ENCODE measurements at places on chromosomes 12 and 14.

GRCh38 chr12:56801661-56802622 is 38.8 kb downstream of the HSD17B6 start:
- no peak for DNase-seq

GRCh38 chr14:91280129-91280528 is 35.6 kb upstream of the GPR68 start:
- DNase-seq, result no peak

DNA sequence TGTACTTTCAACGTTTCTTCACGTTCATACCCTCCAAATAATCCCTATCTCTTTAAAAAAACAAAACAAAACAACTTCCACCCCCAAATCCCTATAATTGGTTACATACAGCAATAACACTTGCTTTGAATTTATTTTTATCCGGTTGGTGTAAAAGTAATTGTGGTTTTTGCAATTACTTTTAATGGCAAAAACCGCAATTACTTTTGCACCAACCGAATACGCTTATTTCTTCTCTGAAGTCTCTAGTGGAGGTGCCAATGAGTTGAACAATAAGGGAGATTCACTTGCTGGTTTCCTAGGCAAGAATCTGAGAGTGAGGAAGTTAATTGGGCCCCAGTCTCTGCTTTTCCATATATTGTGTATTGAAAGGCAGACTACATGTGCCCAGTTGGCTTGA is 133.3 kb downstream of the DACT1 start:
- no peak for DNase-seq

DNA sequence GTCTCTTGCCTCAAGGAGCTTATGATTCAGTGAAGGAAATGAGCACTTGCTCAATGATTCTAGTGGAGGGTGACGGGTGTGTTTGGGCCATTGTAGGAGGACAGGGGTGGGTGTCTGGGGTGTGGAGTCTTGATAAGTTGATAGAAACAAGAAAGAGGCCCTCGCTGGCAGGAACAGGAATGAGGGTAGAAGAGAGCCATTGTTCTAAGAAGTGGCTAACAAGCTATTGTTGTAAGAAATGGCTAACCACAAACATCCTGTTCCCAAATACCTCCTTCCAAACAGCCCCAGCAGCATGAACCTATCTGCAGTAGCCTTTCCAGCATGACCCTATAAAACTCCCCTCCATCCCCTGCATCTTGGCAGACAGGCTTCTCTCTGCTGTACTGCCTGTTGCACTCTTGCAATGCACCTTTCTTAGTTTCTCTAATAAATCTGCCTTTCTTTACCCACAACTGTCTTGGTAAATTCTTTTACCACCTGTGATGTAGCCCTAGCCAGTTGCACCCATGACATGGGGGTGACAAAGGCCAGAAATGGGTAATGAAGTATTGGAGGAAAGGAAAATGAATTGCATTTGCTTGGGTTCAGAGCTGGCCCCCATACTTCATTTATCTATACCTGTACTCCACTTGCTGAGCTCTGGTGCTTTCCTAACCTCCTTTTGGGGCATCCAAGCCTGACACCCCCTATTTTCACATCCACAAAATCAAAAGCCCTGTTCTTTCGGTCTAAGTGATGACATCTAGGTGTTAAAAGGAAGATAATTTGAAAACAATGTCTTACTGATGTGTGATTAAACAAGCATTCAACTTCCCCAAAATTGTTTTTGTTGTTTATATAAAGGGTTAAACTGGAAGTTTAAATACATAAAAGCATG is 389.1 kb downstream of the GRIN2B start:
- DNase-seq, result no peak

DNA sequence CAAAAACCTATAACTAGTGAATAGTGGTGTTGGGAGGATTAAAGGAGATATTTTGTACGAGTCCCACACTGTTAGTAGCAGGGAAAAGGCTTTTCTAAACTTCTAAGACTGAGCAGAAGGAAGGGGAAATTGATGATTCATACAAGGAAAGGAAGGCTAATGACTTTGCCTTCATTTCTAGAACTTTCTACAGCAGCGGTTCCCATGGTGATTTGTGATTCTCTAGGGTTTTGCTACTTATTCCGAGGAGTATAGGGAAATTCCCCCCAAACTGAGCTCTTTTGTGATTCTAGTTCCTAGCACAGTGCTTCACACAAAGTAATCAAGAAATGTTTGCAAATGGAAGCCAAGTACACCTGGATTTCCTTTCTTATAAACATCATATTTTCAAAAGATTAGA is 23.8 kb upstream of the PWP1 start:
- no peak for DNase-seq

GRCh38 chr12:94686834-94687628 is 36.7 kb upstream of the TMCC3 start:
- no peak for DNase-seq

DNA sequence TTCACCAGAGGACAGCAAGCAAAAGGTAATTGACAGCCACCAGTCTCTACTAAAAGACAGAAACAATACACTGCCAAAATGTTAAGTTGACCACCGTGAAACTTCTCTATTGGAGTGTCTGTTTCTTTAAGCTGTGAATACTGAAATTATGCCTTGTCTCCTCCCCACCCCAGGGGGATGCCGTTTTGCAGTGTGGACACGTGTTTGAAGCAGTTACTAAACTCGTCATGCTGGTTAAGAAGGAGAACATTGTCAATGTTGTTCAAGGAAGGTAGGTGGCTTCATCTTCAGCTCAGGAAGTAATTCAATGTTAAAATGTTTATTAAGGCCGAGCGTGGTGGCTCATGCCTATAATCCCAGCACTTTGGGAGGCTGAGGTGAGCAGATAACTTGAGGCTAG is 32.8 kb downstream of the KCTD10 start:
- DNase-seq, result no peak

DNA sequence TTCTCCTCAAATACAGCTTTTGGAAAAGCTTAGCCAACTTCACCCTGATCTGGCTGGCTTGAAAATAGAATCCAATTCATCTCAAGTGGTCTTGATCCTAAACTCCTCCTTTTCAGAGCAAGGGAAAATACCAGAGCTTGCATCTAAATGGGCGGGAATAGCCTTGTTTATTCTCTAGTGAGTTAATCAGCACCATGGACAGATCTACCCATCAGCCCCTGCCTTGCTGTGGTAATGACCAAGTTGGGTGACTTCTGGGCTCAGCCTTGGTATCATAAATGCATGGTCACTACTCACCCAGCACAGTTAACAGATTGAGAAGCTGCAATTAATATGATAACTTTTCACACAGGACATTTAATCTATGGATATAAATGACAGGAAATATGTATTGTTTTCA is 196.6 kb downstream of the GLT1D1 start:
- no peak for DNase-seq

DNA sequence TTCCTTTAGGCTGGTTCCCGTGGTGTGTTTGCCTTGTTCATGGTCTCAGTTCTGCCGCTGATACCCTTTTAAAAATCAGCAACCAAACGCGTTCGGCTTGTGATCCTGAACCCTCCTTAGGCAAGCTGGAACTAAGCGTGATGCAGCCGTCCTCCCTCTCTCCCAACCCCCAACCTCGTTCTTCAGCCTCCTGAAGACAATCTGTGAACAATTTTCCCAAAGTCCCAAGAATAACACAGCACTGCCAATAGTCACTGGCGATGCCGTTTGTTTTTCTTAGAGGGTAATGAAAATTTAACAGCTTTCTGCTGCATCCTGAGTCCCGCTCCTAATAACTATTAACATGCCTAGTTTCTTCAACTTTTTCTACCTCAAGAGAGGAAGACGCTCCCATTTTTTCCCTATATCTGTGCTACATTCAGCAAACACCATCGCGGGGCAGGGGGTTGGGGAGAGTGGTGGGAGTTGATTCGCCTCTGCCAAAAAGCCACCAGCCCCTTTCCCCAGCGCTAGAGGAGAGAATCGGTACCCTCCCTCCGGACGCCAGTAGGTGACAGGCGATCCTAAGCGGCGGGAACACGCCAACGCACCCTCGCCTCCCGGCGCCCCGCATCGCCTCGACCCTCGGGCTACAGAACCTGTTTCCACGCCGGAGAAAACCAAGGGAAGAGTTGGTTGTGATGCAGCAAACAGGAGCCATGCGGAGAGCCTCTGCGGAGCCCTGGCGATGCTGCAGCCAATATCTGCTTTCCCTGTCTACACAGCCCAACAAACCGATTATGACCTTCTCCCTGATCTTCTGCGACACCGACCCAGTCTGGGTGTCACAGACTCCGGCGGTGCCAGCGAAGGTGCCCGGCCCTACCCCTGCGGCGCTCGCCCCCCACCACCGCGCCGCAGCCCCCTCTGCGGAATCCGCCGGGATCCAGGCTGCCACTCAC is 752 bp downstream of the PRICKLE1 start:
- no peak for DNase-seq

- no peak for DNase-seq
Measured at GRCh38 chr12:81610955-81611889, 147.9 kb downstream of the PPFIA2 start.

DNA sequence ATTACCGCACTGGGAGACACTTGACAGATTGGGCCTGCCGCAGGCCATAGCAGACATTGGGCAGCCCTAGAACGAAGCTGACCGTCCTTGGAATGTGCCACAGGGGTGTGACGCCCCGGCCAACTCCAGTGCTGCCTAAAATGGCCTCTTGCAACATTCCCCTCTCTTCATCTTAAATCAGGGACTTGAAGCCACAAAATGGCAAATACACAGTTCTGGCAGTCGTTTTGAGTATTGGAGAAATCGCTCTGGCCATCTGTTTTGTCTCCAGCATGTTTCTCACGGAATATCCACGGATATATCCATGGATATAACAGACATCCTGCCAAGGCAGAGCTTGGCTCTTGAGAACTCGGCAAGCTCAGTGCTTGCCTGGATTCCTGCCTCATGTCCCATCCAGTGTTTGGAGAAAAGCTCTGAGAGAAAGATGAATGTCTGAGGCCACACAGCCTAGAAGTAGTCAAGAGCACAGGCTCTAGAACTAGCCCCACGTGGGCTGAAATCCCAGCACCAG is 158.4 kb downstream of the CHST11 start:
- no peak for DNase-seq

DNA sequence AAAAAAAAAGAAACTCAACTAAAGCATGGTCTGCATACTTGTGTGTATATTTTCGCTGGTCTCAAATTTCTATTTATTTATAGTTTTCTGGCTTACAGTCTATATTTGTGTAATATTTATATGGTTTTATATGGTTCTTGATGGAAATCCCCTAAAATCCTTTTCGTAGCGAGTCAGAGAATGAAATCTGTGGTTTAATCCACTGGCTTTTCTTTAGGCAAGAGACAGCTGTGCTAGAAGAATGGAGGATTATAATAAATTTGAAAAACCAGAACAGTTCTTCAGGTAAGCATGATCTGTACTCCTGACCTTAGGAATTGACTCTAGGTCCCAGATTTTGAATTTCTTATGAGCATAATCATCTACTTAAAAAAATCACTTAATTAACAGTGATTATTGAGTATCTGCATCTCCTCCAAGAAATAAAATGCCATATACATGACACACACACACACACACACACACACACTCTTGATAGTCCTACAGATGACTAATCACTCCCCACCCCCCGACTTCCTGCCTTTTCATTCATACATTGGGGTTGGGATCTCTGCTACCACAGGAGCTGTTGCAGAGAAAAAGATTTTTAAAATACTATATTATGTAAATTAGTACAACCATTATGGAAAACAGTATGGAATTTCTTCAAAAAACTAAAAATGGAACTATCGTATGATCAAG is 113.4 kb downstream of the CRADD start:
- no peak for DNase-seq

DNA sequence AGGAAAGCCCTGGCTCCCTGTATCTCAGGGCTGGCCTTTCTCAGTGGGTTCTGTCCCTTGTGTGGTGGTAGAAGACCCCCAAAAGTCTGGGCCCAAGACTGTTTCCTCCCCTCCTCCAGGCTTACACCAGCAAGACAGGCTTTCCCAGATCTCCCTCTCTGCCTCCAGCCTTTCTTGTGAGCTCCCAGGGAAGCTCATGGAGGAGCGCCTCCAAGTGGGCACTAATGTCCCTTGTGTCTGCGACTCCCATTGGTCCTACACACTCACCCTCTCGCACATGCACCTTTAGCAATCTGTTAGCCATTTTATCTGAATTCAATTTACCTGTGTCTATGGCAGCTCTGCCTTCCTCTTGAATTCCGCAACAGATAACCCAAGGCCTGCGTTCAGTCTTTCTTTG is 251.1 kb upstream of the CAND1 start:
- no peak for DNase-seq

GRCh38 chr12:88578276-88579160 is 1.8 kb downstream of the KITLG start:
- DNase-seq, result no peak

Measured in stimulated activated CD8-positive, alpha-beta memory T cell treated with anti-CD3 and anti-CD28 coated beads, Interleukin-2, amount 100 ng/mL, for 48 hours (primary cell).